KBM-7 (cell line): ENCODE measurements at places on chromosomes 3 and 15.
A peak's percentile ranks its signal among the peaks of the same experiment; 100 is the strongest.

- DNase-seq = no peak
These were observed 54.6 kb upstream of the MYZAP start for GRCh38 chr15:57537072-57537471.

DNA sequence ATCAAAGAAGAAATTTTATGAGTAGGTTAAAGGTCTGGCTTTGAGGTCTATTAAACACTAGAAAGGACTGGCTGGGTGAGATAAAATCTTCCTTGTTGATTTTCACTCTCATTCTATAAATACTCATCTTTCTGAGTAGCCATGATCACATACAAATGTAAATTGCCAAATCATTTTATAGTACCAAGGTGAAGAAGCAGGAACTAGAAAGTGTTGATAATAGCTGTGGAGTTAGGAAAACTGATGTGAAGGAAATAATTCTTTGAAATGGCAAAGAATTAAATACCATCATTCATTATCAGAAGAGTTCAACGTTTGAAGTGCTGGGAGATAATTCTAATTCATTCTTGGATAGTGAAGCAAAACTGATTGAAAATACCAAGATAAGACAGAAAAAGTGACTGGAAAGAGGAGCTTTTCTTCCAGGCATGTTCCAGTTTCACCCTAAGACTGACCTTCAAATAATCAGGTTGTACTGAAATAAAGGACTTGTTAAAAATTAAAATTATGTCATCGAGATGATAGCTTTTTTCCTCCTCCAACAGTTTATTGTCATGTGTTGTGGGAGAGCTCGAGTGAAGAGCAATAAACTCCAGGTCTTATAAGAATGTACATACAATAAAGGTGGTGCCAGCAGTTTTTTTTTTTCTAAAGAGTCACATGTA lies 17.4 kb downstream of the THBS1 start:
- DNase-seq = no peak

DNA sequence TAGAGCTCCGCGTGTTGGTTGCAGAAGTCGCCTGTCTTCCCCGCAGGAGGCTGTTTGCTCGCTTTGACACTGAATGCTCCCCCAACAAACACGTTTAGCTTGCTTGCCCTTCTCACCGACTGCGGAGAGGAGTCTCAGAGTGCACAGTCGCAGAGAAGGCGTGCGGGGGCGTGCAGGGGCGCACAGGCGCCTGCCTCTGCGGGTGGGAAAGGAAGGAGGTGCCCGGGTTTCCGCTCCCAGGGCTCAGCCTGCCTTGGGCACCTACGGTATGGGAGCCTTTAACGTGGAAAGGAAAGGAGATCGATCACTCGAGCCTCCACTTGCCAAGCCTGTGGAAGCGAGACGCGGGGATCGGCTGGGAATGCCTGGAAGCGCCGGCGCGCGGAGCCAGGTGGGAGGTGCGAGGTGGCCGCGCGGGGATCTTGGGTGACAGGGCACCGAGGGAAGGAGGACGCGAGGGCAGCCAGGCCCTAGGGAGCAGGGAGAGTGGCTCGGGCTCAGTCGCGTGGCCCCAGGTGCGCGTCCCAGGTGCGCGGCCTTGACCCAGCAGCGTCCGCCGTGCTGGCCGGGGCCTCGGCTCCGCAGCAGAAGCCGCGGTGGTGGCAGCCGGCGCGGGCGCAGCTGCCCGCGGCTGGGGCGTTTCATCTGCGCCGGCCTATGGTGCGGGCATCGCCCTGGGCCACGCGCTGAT lies at the start of gene FAN1:
FAN1 (plus strand) TSS at position 419 of the 691 bp plus-strand sequence. CDS start 749 bp downstream, outside the sequence.
- no peak for DNase-seq

GRCh38 chr15:48267766-48268165 lies 61.7 kb downstream of the SLC12A1 start:
- no peak for DNase-seq

GRCh38 chr15:71049706-71050422 lies 65.4 kb upstream of the THSD4 start:
- no peak for DNase-seq

DNA sequence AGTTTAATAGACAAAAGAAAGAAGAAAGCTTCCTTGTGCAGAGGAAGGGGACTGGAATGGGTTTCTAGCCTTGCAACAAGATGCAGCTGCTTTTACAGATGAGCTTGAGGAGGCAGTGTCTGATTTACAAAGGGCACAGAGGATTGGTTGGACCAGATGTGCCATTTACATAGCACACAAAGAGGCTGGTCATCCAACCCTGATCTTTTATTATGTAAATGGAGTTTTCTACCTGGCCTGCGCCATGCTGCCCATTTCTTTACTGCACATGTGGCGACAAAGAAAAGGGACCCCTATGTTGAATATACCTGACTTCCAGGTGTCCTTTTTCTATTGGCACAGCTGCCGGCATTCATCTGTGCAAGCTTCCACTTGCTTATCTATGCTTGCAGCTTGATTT lies 409.4 kb upstream of the FRG2C start:
- no peak for DNase-seq

- no peak for DNase-seq
These were observed 52.7 kb downstream of the RPN1 start for GRCh38 chr3:128597900-128598299.

DNA sequence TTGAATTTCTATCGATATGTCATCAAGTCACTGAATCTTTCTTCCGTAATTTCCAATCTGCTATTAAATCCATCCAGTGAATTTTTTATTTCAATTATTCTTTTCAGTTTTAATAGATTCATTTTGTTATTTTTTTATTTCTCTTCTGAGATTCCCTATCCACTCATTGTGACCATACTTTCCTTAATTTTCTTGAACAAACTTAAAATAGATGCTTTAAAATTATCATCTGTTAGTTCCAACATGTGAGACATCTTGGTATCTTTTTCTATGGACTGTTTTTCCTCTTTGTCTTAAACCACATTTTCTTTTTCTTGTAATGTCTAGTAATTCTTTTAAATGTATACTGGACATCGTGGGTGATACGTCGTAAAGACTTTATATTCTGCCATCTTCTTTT lies 236.6 kb upstream of the TLE3 start:
- DNase-seq = no peak

DNA sequence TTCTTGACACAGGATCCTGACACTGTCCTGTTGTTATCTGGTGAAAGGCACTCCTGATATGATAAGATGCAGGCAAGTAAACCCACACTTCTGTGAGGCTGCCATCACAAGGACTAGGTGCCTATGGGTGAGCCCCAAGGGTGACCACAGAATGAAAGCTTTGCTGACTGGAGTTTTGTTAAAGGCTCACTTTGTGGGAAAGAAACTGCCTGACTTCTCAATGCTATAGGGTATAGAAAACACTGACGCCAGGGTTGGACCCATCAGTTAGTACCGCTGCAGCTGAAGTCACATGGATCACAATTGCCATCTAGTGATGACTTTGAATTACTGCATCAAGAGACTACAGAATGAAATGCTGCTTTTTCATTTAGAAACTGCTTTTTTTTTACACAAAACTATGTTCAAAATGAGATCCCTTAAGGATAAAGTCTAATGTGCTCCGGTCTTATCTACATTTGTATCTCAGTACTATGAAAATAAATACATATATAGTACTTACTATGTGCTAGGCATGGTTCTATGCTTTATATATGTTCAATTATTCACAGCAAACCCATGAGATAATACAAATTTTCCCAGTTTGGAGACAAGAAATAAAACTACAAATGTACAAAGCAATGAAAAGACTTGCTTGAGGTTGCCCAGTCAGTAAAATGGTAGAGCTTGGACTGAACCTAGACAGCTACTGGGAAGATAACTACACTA lies 64.2 kb upstream of the CMSS1 start:
- peak; percentile 35 for DNase-seq

DNA sequence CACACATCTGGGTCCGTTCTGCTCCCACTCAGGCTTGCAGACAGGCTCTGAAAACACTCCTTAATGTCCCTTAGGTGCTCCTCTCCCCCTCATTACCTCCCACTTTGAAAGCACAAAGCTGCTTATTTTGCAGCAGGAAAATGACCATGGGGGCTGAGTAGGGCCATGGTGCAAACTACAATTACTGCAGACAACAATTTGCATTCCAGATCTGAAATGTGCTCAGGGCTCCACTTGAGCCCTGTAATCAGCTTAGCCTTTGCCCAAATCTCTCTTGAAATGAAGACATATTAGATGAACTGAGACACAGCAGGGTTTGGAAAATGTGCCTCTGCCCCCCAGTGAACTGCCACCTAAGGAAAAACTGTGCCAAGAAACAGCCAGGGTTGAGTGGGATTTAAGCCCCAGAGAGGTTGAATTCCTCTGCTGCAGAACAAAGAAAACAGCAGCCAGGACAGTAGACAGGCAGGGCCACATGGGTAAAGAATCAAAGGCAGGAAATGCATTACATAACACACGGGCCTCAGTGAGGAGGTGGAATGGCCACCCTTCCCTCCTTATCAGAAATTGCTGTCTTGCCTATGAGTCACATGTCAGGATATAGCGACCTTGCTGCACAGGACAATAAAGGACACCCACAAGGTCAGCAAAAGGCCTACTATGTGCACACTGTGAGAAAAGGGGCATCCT lies 126.8 kb upstream of the ARHGEF3 start:
- DNase-seq = no peak

GRCh38 chr3:37934631-37935289 lies 55.8 kb upstream of the VILL start:
- DNase-seq = no peak

DNA sequence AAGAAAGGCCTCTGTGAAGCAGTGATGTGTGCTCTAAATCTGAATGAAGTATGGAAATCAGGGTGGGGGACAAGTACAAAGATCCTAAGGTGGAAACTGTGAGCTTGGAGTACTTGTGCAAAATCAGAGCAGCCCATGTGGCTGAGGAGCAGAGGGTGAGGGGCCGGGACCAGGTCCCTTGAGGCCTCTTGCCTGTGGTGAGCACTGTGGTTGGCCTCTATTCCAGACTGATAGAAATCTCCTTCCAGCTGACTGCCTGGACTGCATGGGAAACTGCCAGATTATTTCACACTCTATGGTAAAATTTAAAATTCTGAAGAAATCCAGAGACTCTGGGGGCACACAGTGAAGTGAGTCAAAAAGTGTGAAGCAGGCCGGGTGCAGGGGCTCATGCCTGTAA lies 81.4 kb downstream of the TM4SF4 start:
- no peak for DNase-seq

GRCh38 chr3:70277304-70277703 lies 35.1 kb downstream of the MDFIC2 start:
- DNase-seq = no peak

- no peak for DNase-seq
These were observed 216.1 kb upstream of the ROPN1 start for GRCh38 chr3:124207873-124208485.

DNA sequence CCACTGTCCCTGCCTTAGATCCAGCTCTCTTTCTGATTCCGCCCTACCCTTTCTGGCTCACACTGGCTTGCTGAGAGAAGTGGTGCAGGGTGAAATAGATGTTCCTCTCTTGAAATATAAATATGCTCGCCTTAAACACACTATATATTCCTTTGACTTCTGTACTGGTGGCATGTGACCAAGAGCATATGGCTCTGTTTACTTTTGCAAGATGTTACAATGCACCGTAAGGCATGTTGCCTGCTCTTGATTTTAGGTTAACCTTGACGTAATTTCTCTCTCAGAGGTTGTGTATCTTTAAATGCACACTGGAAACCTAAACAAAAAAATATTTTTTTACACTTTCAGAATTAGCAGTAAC lies 749 bp downstream of the RSRC1 start:
- DNase-seq = no peak

GRCh38 chr3:99559196-99559595 lies 79.2 kb upstream of the COL8A1 start:
- DNase-seq = no peak

DNA sequence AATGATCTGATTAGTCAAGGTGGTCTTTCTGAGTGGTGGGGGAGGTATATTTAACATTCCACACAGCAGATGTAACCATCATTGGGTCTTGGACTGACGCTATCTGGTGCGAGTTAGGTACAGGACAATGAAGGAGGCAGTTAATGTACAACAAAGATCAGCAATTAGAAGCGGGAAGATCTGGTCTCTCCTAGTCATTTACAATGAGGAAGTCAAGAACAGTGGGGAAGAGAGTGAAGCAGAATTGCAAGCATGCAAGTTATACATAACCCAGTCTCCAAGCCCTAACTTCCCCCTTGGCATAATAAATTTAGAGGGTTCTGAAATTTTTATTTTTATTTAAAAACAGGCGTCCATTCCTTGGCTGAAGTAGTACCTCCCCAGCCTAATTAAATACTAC lies 14.1 kb downstream of the GPD1L start:
- peak; percentile 59 for DNase-seq

DNA sequence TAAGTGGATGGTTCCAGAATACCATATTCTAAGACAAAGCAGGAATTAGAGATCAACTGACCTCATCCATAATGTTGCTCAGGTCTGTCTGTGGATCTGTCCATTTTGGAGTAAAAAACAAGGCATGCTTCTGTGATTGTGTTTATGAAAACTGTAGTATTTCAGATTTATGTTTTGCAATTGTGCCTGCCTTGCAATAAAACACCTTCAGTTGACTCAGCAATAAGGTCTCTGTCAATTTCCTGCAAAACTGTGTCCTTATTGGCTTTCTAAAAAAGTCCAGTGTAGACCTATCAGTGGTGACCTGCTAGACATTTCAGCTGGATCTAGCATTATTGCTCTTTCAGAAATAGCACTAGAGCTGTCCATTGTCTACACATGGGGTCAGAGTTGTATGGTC lies 409.5 kb upstream of the AZI2 start:
- DNase-seq = no peak

GRCh38 chr3:58350627-58351013 lies 17.9 kb downstream of the PXK start:
- DNase-seq = peak; percentile 61

- DNase-seq = no peak
These were observed 430.7 kb upstream of the CFAP20DC start for GRCh38 chr3:59480486-59480995.

DNA sequence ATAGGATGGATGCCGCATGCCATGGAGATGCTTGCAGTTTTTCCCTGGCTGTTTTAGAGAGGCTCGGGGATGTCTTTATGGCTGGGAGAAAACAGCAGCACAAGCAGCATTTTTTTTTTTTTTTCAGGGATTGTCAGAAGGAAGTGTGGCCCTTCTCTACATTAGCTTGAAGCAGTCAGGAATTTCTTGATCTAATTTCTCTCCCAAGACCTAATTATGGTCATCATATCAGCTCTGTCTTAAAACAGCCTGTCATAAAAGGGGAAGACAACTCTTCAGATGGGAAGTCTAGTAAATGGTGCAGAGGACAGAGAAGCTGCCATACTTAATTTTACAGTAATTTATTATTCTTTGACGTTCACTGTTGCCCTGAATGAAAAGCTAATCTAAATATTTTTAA lies 44.5 kb downstream of the EAF1 start:
- no peak for DNase-seq

GRCh38 chr3:127100459-127101410 lies 92.2 kb upstream of the PRR23E start:
- no peak for DNase-seq

- no peak for DNase-seq
These were observed 16.2 kb upstream of the CCR9 start for GRCh38 chr3:45870099-45870498.

DNA sequence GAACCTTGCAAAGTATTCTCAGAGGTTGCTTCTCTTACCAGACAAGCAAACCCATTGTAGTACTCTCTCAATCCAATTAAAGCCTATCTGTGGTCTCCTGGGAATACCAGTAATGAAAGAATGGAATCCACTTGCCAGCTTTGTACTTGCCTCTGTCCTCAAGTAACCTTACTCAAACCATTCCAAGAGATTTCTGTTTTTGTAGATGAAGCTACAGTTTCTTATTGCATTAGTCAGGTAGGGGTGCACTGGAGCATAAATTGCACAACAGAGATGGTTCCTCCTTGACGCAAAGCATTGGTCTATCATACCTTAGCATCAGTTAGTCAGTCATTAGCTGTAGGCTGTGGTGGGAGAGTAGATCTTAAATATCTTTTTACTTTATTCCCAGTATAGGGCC lies 52.9 kb downstream of the BTLA start:
- DNase-seq = no peak
